MM.1S (cell line): ENCODE measurements at places on chromosomes 7 and 10.
A peak's percentile ranks its signal among the peaks of the same experiment; 100 is the strongest.

DNA sequence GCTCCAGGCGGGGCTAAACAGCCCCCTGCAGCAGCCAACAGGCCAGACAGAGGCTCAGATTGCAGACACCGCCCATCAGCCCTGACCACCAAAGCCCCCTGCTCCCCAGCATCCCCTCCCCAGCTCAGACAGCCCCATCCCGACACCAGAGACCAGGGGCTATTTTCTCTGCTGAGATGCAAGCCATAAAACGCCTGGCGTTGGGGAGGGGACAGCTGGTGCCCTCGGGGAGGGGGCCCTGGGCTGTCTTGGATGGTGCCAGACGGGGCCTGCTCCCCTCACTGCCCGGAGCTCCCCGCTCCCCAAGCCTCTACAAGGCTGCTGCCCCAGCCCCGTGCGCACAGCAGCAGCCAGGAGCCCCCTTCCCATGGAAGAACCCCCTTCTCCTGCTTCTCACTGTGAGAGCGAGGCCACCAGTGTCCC, 31.8 kb downstream of the GET4 start:
- DNase-seq: no peak

DNA sequence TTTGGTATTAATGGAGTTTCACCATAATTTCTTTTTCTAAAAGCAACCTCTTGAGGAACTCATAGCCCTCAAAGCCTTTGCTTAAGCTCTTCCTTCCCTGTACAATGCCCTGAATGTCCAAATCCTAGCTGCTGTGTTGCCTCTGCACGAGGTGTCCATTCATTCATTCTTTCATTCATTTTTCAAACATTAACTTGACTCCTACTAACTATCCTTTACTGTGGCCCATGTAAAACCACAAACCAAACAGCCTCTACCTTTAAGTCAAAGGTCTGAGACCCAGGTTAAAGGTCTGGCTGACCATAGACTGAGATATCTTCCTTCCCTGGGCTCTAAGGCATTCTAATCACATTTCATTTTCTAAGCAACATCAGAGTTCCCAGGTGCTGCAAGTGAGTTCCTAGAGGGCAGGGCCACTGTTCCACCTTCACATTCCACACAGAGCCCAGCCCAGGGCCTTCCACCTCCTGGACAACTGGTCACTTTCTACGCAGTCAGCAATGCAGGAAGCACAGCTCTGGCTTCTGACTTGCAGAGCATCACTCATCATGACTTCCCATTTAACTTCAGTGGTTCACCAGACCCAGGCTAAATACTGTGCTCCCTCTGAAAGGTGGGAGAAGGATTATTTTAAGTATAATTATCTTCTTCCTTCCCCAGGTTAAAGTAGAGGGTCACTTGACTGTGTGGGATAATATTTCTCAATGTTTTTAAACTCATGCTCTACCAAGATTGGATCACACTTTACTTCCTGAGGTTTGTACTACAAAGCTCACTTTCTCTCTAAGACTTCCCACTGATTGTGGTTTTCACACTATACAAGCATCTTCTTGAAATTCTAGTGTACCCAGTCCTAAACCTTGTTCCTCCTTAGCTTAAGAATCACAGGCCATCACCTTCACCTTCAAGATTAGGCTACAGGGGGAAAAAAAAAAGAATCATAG, 19.1 kb downstream of the ATXN7L1 start:
- DNase-seq: no peak

- DNase-seq: no peak
Observed at GRCh38 chr10:100886963-100887362, 25.8 kb upstream of the SLF2 start.

DNA sequence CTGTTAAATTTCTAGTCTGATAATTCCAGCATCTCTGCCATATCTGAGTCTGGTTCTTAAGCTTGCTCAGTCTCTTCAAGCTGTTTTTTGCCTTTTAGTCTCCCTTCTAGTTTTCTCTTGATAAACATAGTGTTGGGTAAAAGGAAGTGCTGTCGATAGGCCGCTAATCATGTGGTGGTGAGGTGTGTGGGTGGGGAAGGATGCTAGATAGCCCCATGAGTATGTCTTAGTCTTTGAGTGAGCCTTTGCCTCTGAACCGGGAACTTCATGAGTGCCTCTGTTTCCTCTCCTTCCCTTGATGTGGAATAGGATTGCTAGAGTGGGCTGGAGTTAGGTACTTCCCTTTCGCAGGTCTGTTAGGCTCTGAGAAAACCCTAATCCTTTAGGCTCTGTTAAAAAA, 441.8 kb downstream of the INHBA start:
- no peak for DNase-seq

- DNase-seq: no peak
Observed at GRCh38 chr7:70893971-70894715, 237.8 kb upstream of the GALNT17 start.

DNA sequence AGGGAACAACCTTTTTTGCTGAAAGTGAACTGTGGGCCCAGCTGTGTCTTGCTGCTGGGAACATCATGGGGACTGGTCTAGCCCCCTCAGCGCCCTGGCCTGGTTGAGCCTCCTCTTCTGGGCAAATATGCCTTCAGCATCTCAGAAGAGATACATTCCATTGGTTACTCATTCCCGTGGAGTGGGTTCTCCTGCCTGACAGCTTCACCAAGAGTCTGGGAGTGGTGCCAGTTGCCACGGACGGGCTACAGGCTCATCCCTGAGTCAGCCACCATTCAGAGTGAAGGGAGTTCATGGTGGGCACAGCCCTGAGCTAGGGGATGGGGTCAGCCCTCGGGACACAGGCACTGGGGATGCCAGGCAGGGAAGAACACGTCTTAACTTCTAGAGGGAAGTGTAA, 81.9 kb downstream of the RAMP3 start:
- no peak for DNase-seq

GRCh38 chr7:130493275-130493873, 1.5 kb downstream of the MEST start:
- DNase-seq: no peak

GRCh38 chr7:121328508-121329190, at the start of gene WNT16:
Gene WNT16, plus strand, starts transcription at chr7:121329000. Its CDS starts 293 bp downstream, at chr7:121329293.
- no peak for DNase-seq

DNA sequence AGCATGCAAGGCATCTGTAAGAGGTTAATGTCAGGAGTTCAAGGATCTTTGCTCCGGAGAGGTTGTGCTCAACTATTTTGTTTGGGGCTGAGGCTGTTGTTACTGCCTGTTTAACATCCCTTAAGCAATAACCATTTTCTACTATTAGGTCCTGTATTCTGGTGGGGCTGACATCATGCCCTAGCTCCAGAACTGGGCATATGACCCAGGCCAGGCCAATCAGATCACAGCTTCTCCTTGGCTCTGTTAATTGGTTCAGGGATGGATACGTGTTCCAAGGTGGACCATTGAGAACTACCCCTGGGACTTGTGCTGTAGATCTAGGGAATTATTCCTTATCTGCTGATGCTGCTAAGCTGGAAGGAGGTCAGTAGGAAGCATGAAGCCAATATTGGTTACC, 67.0 kb downstream of the SYPL1 start:
- peak; percentile 1 for DNase-seq

DNA sequence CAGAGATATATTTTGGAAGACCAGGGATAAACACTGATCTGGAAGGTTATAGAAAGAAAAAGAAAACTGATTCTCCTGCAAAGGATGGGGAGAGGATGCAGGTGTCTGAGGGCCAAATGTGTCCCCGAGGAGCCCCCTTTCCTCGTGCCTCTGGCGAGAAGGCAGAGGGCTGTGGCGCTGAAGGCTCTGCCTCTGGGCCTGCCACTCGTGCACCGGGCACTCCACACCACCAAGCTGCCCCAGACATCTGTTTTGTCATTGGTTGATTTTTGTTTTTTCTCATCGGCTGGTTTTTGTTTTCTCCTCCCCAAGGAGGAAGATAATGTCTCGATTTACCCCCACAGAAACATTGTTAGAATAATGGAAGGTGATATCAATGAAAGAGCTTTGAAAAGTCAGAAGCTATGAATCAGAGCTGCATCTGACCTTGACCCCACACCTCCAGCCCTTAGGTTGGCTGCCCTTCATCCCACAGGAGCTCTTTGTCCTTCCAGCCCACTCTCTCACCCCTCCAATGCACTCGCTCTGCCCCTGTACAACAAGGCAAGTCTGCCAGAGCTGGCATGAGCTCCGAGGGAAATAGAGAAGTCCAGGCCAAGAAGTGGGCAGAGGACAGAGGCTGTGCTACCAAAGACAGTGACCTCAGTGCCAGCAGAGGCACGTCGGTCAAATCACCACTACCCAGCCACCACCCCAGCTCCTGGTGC, 124.8 kb downstream of the TCERG1L start:
- DNase-seq: no peak

DNA sequence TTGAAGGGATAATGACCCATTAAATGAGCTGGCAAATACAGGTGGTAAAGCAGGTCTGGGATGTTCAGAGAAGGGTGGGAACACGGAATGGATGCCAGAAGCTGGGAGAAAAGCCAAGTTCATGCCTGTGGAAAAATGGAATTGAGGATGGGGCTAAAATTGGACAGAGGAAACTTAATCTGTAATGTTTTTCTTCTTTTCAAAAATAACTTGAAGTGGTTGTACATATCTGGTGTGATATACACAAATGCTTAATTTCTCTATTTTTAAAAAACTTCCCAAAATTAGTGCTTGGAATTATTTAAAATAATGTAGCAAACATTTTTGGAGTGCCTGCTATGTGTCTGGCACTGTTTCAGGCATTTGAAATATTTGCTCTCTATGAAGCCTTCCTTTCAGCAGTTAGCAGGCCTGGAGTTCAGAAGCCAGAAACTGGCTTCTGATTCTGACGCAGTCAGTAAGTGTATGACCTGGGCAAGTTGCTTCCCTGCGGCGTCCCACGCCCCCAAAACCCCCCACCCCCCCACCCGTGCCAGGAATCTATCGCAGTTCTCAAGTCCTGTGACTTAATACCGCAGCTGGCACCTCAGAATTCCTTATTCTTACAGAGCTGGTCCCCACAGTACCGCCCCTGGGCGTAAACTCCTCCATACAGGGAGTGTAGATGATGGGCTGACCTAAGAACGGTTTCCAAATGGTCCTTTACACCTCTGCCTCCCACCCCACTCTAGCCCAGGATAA, 828 bp upstream of the MALSU1 start:
- no peak for DNase-seq

GRCh38 chr10:60082341-60082740, 176.0 kb upstream of the CCDC6 start:
- no peak for DNase-seq

DNA sequence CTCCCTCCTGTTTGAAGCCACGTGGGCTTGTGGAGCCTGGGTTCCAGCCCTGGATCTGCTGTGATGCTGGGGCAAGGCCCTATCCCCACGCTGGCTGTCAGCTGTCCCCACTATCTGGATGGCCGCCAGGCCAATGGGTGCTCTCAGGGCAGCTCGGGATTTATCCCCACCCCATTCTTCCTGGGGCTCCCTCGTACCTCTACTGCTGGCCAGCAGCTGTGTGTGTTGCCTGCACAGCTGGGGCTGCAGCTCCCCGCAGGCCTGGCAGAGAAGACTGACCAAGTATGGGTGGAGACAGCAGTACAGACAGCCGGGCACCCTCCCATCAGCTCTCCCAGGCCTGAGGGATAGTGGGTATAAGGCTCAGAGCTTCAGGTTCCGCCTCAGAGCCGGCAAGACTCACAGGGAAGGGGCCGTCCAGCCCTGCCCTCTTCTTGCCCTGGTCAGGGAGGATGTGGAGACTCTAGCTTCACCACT, 13.6 kb downstream of the CLIP2 start:
- no peak for DNase-seq

DNA sequence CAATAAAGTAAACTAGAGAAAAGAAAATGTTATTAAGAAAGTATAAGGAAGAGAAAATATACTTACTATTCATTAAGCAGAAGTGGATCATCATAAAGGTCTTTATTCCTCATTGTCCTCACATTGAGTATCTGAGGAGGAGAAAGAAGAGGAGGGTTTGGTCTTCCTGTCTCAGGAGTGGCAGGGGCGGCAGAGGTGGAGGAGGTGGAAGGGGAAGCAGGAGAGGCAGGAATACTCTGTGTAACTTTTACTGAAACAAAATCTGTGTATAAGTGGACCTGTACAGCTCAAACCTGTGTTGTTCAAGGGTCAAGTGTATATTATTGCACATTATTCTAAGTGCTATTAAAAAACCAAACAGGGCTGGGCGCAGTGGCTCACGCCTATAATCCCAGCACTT, 34.2 kb upstream of the EPC1 start:
- no peak for DNase-seq

- no peak for DNase-seq
Observed at GRCh38 chr10:17199351-17199804, 2.1 kb downstream of the TRDMT1 start.

- DNase-seq: no peak
Observed at GRCh38 chr10:3797750-3798149, 12.7 kb upstream of the KLF6 start.

DNA sequence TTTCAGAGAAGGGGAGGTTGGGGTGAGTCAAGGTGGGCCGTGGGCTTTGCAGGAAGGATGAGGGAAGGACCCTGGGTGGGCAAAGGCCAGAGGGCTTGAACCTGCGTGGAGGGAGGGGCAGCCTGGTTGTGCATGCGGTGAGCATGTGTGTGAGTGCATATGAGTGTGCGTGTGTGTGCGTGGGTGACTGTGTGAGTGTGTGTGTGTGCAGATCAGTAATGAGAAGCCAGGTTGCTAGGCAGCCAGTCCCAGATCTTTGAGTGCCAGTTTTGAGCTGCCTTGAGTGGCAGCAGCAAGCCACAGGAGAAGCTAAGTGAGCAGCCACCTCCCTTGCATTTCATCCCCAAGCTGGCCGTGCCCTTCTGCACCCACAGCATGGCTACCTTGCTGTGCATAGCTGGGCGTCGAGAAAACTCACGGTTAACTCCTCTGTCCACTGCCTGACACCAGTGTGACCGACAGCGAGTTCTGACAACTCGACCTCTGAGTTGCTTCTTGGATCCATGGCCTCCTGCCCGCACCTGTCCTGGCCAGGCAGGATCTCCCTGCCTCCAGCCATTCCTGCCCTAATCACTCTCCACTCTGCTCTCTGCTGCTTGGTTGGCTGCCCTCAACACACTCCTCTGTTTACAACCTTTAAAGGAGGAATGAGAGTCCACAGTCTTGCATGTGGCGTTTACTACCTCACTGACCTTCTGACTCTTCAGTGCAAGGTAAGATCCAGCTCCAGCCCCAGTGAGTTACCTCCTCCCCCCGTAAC, 775.4 kb downstream of the TYW1 start:
- no peak for DNase-seq

- DNase-seq: no peak
Observed at GRCh38 chr10:53697038-53697437, 924.5 kb upstream of the MBL2 start.

GRCh38 chr7:49855281-49855980, 82.0 kb downstream of the VWC2 start:
- DNase-seq: no peak
